AG04449 (cell line): ENCODE measurements at places on chromosomes 11 and 22.

- no peak for DNase-seq
Measured at GRCh38 chr11:126127284-126127845, 64.7 kb upstream of the CDON start.

DNA sequence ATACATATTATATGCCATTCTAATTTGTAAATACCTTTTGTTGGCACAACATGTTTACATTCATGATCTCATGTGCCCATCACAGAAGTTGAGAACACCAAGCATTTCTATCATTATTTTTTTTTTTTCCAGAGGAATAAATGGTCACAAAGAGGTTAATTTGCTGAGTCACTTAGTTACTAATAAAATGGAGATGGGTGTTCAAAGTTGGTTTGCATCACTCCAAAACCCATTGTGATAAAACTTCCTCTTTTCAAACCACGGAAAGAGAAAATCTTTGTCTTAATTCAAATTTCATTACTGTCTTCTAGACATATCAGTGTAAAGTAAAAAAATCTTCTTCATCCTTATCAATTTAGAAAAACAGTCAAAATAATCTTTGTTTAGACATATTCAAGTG, 636.8 kb upstream of the CCDC179 start:
- no peak for DNase-seq

DNA sequence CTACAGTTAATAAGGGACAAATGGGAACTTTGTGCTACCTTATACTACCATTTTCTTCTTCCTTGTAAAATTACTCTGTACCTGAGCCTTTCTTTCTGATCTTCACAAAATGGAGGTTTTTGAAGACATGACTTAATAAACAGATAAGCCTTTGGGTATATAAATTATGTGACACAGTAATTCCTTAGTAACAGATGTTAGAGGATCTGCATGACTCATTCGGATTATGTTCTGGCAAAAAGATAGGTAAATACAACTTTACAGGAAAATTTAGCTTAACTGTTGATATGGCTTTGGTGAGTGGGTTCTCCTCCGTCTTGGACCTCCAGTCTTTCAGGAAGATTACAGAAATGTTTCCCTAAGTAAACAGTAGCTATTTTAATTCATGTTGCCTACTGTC, 61.8 kb downstream of the BID start:
- no peak for DNase-seq

DNA sequence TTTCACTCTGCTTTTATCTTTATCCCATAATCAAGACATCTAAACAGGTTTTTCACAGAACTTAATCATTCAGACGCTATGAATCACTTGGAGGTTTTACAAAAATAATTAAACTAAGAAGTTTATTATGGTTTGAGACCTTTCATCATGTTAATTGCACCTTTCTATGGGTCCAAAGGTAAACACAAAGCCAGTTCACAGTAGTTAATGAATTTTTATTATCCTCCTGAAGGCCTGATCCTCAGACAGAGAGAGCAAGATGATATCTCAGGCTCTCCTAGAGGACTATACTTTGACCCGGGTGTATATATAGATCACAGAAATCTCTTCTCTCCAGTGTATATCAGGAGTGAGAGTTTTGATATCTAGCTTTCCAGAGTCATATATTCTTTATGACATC, 1044.3 kb upstream of the RAG2 start:
- DNase-seq = no peak

DNA sequence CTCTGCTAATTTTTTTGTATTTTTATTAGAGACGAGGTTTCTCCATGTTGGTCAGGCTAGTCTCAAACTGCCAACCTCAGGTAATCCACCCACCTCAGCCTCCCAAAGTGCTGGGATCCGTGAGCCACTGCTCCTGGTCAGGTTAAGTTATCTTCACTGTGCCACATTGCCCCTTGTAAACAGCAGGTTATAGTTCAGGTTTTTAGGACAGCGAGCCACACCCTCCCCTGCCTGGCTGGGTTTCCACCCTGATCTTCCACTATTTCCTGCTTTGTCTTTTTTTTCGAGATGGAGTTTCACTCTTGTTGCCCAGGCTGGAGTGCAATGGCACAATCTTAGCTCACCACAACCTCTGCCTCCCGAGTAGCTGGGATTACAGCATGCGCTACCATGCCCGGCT, 16.1 kb downstream of the ACO2 start:
- no peak for DNase-seq

DNA sequence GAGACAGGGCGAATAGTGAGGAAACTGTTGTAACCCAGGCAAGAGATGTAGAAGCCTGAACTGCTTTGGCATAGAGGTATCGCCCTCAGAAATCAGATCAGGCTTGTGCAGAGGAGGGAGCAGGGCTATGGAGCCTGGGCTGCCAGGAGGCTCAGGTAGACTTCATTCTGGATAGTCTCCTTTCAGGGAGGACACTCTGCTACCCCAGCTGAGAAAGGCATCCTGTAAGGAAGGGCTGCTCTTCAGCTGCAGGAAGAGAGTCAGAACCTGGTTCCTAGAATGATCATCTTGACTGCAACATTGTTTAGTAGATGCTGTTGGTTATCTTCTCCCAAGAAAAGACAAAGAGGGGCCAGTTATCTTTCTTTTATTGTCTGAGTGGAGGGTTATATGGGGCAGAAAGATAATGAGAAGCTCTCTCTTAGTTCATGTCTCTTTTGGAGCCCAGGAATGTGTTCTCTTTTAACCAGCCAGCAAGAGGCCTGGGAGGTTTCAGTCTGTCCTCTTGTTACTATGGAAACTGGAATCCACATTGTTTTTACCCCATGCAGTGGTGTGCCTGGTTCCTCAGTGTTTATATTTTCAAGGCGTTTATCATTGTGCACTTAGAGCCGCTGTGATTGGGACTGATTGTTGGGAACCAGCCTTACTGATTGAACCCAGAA, 95.7 kb downstream of the STIM1 start:
- DNase-seq = peak; percentile 72

DNA sequence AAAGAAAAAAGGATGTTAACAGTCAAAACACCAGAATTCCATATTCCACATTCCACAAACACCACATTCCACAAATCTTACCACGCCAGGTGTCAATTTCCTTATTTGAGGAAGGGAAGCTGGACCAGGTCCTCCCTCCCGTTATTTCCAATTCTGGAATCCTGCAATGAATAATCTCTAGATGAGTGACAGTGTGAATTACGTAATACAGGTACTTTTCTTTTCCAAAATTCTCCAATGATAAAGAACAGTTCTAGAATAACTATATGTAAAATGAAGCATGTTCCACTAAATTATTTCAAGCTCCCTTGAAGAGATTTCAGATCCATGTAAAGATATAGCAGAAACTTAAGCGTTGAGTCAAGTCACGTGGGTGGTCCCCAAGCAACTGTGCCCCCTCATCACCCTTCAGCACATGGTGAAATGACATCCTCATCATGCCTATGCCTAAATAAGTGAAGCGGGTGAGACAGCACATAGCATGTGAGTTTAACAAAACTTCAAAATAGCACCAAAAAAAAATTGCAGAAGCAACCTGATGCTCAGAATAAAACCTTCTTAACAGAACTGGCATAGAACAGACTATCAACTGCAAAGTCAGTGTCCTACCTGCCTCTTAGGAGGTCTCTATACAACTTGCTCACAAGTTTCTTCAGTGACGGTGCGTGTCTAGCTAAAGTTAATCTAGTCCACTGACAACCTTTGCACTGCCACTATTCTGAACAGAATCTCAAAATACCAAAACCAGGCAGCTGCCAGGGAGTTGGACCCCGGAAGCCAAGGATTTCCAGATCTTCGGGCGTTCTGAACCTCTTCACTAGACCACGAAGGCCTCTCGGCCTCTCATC, 876 bp downstream of the NFRKB start:
- DNase-seq = no peak

- DNase-seq = no peak
Measured at GRCh38 chr22:33958741-33959140, 38.5 kb upstream of the LARGE1 start.

GRCh38 chr11:128603752-128604414, 16.5 kb upstream of the ETS1 start:
- DNase-seq = no peak

- no peak for DNase-seq
Measured at GRCh38 chr11:74849525-74850391, 99.1 kb downstream of the XRRA1 start.

DNA sequence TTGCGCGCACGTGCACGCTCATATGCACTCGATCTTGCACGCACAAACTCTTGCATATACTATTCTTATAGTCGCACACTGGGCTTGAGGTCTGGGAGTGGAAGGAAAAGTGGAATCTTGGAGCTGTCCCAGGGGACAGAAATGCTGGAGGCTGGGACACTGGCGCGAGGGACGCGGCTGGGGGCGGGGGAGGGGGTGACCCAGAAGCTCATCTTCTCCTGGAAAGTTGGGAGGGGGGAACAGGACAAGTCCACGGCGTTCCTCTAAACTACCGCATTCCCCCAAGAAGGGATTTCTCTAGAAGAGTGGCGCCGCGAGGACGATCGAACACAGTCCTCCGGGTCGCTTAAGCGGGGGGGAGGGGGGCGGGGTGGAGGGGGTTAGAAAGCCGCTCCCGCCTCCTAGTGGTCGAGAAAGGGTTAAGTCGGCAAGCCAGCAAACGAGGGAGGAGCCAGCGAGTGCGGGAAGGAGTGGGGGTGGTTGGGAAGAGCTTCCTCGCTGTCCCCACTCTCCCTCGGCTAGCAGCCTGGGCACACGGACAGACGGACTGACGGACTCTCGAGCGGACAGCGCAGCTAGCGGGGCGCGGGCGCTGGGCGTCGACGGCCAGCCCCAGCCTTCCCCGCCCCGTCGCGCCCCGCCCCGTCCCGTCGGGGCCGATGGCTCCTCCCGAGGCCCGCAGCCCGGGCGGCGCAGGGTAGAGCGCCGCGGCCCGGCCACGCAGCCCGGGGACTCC, at the start of gene RTN4RL2:
RTN4RL2 (plus strand) TSS at position 507 of the 736 bp plus-strand sequence. CDS start 338 bp downstream, outside the sequence.
- no peak for DNase-seq

DNA sequence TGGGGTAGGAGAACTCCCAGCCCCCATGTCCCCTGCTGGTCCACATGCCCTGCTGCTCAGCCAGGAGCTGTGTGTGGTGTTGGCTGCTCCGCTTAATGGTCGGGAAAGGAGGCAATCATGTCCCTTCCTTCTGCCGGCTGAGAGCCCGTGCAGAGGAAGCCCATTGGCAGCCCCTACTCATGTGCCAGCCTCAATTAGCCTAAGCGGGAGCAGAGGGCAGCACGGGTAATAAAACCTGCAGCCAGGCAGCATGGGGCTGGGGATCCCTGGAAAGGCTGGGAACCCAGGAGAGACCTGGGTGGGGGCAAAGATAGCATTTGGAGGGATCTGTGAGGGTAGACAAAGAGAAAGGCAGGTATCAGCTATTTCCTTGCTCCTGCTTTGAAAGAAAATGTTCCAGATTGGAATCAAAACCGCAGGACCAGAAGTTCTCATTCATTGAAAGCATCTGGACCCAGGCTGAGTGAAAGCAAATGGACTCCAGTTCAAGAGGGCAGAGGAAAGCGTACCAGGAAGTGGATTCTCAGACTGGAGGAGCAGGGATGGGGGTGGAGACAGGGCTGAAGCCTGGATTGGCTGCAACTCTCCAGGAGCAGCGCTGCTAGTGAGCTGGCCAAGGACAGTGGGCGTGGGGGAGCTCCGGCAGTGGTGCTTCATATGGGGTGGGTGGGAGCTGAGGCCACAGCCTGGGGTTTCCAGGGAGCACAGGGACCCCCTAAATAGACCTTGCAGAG, 103.4 kb upstream of the NECTIN1 start:
- no peak for DNase-seq

DNA sequence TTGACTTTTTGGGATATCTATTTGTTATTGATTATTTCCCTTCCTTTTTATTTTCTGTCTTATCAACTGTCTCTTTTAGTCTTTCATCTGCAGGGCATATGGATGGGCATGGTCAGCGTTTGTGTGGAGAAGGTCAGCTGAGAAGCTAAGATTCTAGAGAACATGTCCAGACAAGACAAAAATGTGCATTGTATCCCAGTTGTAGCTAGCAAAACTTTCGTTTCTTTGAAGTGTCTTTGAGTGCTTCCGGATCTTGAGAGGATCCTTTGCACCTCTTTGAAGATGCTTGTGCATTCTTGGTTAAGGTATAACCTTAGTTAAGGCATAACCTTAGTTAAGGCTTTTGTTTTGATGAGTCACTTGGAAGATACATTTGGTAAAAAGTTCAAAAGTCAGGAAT, 329.9 kb upstream of the LRRC4C start:
- DNase-seq = no peak

DNA sequence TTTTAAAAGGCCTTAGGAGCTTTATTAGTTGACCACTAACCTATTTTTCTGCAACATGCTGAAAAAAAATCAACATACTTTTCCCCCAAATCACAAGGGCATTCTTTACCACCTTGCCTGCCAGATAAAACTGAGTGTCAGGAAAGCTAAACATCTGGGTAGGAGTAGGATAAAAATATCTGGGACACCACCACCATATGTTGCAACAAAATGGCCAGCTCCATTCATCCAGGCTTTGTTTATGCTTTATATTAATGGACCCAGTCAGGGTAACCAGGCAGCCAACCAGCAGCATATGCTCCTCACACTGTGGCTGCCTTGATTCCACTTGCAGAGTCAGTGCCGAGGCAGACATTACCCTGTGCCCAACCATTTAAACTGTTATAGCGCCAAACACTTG, 1024.5 kb downstream of the LRRC4C start:
- no peak for DNase-seq

DNA sequence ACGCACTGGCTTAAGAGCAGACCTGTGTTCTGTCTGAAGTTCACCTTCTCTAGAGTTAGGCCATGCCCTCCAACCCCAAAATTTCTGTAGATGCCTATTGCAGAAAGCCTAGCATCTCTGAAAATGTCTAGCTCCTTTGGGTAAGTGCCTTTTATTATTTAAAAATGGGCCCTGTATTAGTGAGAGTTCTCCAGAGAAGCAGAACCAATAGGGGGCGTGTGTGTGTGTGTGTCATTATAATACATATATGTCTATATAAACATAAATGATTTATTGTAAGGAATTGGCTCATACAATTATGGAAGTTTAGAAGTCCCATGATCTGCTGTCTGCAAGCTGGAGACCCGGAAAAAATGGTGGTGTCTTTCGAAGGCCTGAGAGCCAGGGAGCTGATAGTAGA, 144.7 kb downstream of the TTC17 start:
- no peak for DNase-seq

- no peak for DNase-seq
Measured at GRCh38 chr11:692824-693414, 2.1 kb downstream of the DEAF1 start.

- DNase-seq = peak; percentile 46
Measured at GRCh38 chr11:86592047-86592591, 80.3 kb downstream of the ME3 start.
